HepG2 (cell line): ENCODE measurements at places on chromosomes 2 and 18. TPM values are rescaled to one million over a fixed set of nuclear protein-coding genes. Genes with fewer than 3 reads are reported as not detected.

DNA sequence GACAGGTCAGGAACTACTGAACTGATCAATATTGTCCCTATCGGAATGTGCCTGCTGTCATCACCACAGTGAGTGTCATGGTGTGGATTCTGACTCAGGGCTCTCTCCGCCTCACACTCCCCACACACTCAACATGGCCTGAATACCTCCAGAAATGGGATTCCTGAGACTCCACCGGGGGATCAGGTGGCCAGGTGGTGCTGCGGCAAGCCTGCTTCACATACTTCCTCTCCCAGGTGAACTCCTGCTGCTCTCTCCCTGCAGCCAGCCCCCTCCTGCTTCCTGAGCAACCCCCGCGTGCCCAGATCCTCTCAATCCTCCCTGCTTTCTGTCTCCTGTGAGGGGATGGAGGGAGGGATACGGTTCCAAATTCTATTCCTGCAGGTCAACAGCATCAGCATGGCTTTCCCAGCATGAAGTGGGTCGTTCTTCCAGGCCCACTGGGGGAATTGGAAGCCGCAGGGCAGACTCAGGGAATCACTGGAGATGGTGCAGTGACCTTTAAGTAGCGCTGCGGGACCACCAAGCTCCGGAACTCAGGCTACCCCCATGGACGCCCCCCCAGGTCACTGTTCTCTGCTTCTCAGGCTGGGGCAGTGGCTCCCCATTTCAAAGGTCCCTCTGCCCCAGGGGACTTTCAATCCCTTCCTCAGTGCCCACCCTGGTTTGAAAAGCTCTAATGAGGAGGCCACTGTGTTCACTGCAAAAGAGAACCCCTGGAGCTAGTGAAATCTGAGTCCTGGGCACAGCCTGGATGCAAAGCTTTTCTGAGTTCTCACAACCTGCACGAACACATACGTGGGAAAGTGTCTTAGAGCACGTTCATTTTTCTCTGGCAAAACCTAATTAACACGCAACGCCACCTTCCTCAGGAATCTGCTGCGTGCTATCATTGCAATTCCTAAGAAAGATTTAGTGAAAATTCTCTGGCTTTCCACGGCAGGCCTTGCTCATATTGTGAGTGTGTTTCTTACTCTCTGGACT lies 168.4 kb downstream of the ZFP36L2 start:
- no peak for DNase-seq
- peaks cover 73% of the 10 kb centered on the region for H3K4me1 ChIP-seq
- H3K36me3 ChIP-seq, result no peaks in the 10 kb centered on the region
- no peak overlapping the region for H3K4me3 ChIP-seq

The SATB2 gene
- total RNA-seq, result 5.2 and 5.5 TPM in 2 replicates

GRCh38 chr2:144366825-144367429 lies 153.0 kb downstream of the ZEB2 start:
- no peak overlapping the region for H3K27ac ChIP-seq
- no peak overlapping the region for H3K4me3 ChIP-seq
- no peaks in the 10 kb centered on the region for H3K27me3 ChIP-seq
- DNase-seq, result no peak
- H3K4me1 ChIP-seq, result peaks cover 6% of the 10 kb centered on the region

The GRHL1 gene
- total RNA-seq, result 10.6 and 12.0 TPM in 2 replicates

DNA sequence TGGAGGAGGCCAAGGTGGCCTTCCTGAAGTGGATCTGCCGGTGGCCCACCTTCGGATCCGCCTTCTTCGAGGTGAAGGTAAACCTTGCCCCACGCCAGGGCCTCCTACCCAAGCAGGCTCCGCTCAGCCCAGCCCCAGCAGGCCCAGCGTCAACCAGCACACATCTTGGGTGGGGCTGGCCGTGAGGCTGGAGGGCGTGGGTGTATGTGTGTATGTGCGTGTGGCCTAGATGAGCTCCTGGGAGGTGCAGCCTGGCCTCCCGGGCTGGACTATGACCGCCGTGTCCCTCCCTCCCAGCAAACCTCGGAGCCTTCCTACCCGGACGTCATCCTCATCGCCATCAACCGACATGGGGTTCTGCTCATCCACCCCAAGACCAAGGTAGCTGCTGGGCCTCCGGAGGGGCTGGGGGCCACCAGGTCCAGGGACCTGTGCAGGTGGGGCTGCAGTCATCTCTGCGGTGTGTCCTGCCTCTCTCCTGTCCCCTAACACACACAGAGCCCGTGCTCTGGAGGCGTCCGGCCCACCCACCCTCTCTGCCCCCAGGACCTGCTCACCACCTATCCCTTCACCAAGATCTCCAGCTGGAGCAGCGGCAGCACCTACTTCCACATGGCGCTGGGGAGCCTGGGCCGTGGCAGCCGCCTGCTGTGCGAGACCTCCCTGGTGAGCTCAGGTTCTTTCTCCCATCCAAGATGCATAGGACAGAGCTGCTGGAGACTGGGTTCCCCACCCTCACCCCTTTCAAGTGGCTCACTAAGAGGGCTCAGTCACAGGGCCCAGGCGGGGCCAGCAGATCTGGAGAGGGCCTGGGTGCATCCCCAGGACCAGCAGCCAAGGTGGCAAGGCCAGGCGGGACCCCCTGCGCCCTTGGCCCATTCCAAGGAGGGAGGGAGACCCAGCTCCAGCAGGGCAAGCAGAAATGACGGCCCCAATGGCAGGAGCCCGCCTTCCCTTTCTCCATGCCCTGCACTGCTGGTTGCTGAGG lies 9.4 kb upstream of the GPR17 start:
- peaks cover 34% of the 10 kb centered on the region for H3K4me1 ChIP-seq
- H3K27ac ChIP-seq, result no peak overlapping the region
- no peaks in the 10 kb centered on the region for H3K36me3 ChIP-seq
- H3K4me3 ChIP-seq, result no peak overlapping the region

DNA sequence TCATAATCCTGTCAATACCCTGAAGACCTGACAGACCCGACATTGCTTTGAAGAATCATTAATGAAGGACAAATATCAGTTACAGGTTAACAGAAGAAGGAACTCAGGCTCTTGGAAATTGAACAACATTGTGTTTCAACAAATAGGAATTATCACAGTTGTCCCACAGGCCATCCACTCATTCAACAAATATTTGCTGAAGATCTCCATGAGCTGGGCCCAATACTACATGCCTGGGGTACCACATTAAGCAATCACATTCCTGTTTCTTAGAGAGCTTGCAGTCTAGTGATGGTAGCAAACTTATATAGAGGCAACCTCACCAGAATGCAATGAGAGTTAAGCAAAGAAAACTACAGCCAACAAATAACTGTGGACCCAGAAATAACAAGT lies 671.6 kb upstream of the ACVR2A start:
- no peak overlapping the region for H3K4me3 ChIP-seq
- no peaks in the 10 kb centered on the region for H3K4me1 ChIP-seq
- H3K36me3 ChIP-seq, result no peaks in the 10 kb centered on the region

DNA sequence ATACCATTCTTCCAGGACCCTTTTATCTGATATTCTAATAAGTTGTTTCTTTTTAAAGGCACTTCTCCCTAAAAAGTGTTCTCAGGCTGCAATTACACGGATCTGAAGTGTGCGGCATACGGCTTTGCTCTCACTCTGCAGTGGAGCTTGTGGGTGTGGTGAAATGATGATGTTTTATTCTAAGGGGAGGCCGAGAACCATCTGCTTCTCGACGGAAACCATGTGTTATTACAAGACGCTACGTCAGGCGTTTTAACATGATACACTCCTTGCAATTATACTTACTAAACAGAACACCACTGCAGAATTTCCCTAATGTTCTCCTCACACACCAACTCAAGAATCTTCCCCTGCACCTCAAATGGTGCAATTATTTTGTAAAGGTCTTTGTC lies 34.9 kb upstream of the CTDP1 start:
- peaks cover 38% of the 10 kb centered on the region for H3K27me3 ChIP-seq
- no peak overlapping the region for H3K4me3 ChIP-seq
- H3K36me3 ChIP-seq, result no peaks in the 10 kb centered on the region
- DNase-seq, result no peak

DNA sequence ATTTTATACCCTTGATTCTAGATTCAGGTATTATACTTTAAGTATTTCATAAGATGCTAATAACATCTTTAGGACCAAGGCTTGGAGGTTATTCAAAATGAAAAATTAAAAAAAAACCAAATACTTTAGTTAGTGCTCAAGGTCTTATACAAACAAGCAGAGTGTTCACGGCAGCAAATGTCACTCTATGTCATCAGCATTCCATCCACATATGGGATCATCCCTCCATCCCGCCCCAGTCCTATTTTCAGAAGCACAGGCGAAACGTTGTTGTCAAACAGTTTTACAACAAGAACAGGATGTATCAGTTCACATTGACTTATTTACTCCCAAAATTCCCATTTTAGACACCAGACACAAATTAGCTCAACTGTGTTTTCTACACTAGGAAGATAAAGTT lies 83.7 kb downstream of the DSEL start:
- H3K27ac ChIP-seq, result no peak overlapping the region
- H3K36me3 ChIP-seq, result no peaks in the 10 kb centered on the region
- H3K27me3 ChIP-seq, result no peaks in the 10 kb centered on the region
- DNase-seq, result no peak
- peaks cover 6% of the 10 kb centered on the region; the same call in 1 of the 2 replicates for H3K4me1 ChIP-seq
